ENCODE measurements at places on chromosomes 3 and 15.

GRCh38 chr3:166029507-166029906 lies 192.3 kb upstream of the BCHE start:
- DNase-seq, result no peak

DNA sequence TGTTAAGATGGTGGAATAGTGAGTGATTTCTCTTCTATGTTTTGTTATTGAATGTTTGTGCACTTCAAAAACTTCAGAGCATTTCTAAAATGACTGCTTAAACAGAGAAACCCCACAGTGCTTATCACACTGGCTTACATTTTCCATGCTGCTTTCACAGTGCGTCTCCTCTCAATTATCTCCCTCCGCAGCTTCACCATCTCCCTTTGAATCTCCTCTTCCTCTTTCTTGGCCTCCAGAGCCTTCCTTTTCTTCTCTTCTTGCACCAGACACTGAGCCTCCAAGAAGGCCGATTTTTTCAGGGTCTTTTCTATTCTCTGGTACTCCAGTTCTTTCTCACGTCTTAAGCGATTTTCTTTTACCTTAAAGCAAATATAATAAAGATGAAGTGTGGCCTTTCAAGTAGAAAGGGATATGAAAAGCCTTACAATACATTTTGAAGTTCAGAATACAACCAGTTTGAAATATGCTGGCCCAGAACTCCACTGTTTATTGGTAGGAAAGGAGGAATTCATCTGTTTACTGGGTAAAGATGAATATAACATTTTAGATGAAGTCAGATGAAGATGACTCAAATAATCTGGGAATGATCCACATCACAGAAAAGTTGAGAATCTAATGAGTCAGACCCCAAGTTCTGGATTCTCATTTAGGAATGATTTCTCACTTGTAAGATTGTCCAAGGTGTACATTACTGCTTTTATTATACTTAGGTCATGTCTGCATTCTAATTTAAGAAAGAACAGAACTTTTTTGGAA lies 21.4 kb downstream of the CCDC191 start:
- no peak for DNase-seq

- DNase-seq, result no peak
These were observed 19.2 kb upstream of the LOXL1 start for GRCh38 chr15:73907035-73907408.

DNA sequence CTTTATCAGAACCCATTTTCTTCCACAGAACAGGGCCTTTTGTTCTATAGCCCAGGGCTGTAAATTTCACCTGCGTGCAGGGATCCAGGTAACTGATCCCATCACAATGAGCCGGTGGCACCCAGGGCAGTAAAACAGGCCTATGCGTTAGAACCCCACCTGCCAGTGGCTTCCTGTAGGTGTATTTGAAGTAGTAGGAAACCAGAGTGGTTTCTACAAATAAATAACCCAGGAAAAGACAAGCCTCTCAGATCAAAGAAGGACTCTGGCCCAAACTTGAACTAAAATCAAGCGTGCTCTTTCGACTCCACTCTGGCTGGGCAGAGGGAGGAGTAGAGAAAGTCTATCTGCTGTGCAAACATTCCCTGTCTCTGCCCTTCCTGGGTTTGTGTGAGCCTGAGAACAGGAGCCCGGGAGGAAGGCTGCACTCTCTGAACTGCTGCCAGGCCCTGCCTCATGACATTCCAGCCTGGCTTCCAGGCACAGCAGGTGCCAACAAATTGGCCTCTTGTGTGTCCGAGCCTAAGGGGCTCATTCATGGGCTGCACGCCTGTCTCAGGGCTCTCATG lies 77.7 kb downstream of the CEMIP start:
- DNase-seq, result no peak

DNA sequence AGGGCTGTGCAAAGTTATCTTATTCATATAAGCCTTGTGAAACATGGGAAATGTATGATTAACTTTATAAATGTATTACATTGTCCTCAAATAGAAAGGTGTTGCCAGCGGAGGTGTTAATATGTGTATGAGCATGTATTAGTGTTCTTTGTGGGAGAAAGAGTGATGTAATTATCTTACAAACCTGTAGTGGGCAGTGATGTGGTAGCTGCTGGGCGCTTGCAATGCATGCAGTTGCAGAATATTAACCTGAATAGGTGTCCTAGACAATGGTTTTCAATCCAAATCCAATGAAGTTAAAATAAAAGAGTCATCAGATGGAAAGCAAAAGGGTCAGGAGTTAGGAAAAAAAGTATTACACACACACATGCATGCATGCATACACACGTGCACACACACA lies 881.3 kb upstream of the CADM2 start:
- DNase-seq, result no peak

DNA sequence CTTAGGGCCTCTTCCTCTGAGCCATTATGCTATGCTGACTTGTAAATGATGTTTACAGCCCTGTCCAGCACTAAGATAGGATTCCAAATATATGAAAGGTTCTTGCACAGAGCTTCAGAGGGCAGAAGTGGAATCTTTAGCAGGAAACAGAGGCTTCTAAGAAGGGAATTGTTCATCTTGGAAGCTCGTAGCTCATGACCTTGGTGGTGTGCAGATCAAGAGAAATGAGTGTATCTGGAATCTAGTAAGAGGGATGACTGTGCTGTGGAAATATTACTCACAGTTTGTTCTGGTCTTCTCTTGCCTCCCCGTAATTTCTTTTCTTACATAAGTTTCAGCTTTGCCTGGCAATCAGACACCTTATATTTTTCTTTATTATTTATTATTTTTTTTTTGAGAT lies 175.8 kb downstream of the SPATA16 start:
- no peak for DNase-seq

DNA sequence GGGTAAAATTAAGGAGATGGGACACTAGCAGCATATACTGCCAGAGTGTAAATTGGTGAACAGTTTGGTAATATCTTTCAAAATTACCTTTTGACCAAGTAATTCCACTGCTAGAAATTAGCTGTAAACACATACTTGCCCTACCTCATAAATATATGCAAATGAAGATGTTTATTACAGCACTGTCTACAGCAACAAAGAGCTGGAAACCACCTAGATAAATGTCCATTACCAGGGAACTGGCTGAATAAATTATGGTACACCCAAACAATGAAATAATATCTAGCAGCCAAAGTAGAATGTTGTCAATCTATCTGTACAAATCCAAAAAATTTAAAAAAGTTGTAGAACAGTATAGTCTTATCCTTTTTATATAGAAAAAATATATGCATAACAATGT lies 105.9 kb upstream of the FAM3D start:
- DNase-seq, result no peak

DNA sequence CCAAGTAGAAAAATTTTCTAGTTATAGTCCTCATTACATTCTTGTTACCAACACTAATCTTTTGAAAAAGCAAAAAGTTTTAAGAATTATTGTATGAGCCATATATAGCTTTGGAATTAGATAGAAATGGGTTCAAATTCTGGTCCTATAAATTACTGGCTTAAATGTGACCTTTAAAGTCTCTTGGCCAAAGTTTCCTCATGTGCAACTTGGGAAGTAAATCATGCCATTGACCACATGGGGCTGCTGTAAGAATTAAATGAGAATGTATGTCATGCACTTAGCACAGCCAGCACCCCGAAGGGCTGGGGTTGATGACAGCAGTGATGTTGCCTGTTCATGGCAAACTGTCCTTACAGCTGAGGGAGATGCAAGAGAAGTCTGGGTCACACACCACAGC lies 108.3 kb downstream of the TOP2B start:
- DNase-seq, result no peak

DNA sequence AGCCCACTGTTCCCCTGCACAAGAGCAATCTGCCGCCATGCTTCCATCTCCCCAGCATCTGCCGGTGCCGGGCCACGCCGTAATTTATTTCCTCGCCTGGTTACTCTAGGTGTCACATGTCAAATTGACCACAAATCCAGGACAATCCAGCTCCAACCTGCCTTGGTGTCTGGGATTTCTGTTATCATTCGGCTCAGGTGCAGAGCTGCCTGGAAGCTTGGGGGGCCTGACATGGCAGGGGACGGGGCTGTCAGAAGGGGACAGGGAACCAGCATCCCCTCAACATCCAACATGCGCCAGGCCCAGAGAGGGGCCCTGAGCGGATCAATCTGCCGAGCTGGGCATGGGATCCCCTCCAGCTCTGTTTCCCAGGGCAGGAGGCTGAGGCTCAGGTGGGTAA lies 47.9 kb downstream of the HMCES start:
- DNase-seq, result no peak

DNA sequence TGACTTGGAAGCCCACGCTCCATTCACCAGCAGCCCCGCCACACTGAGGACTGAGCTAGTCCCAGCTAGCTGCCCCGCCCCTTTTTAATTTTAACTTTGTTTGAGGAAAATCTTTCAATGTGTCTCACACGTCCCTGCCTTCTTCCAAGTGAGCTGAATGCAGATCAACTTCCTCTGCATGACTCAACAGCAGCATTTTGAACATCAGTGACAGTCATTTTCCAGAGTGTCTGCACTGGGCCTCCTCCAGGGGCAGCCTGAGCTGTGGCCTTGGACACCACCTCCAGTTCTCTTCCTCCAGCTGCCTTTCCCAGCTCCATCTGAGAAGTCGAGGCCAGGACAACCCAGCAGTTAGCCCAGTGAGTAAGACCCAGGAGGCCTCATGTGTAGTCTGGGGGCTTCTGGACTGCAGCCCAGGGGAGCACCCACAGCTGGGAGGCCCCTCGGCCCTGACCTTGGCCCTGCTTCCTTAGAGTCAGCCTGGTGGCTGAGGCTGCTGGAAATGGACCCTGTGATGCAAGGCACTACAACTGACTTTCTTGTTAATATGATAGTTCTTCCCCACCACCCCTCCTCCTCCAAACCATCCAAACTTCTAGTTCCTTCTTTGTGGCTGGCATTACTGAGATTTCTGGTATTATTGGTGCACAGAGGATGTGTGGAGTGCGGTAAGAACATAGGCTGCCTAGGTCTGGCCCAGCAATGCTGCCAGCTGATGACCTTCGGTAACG lies 21.4 kb upstream of the ESYT3 start:
- DNase-seq, result no peak

DNA sequence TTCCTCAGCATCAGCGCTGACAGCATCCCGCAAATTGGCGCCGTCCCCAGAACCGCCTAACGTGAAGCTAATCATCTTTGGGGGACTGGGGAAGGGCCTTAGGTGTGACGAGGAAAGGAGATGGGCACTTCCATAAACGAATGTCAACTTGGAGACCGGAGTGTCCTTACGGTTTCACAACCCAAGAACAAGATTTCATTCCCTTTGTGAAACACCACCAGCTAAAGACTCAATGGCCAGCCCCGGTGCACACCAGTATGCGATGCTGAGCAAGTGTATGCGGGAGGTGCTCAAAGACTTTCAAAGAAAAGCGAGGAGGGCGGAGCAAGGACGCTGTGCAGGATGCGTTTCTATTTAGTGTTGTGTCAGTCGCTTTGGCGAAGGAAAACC lies 759 bp upstream of the TTBK2 start:
- no peak for DNase-seq

DNA sequence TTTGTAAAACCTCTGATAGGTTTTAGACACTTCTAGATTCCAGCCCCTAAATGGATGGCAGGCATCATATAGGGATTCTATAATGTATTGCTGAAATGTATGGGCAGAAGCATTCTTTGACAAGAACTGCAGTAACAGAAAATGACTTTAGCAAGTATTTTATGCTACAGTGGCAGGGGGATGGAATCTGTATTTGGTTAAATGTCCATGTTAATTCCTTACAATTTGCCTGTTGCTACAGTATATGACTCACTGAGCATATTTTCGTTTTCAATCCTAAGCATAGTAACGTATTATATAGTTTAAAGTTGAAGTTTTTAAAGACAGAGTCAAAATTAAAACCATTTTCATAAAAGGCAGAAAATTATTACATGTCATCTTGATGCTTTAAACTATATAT lies 150.1 kb downstream of the MEX3B start:
- DNase-seq, result no peak

- no peak for DNase-seq
These were observed 22.8 kb downstream of the EIF4E3 start for GRCh38 chr3:71702131-71703024.

GRCh38 chr3:28348265-28348628 lies 274 bp upstream of the ZCWPW2 start:
- no peak for DNase-seq

- DNase-seq, result peak; percentile 61
These were observed 1.1 kb downstream of the TMEM158 start for GRCh38 chr3:45224824-45225464.

- peak; percentile 56 for DNase-seq
These were observed 70.8 kb upstream of the ZBTB20 start for GRCh38 chr3:115217678-115218451.

GRCh38 chr3:53978386-53978785 lies 86.7 kb upstream of the SELENOK start:
- DNase-seq, result no peak

GRCh38 chr3:17552351-17552750 lies 190.1 kb downstream of the TBC1D5 start:
- no peak for DNase-seq
